ENCODE measurements at places on chromosomes 7 and 10.

DNA sequence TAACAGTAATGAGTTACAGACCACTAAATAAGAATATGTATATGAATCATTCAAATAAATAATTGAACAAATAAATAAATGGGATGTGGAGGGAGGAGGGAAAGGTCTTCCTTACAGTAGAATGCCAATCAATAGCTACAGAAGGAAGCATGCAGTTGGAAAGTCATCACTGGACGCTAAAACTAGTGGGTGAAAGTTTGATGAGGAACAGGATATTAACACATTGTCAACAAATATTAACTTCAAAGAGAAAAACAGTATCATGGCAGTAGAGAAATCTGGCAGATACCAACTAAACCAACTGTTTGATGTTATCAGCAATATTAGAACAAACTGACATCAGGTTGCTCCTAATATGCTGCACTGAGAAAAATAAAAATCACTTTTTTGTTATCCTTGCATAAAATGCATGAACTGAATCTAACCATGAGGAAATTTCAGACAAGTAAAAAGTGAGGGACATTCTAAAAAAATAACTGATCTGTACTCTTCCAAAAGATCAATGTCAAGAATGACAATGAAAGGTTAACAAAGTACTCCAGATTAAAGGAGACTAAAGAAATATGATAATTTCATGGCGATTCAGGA lies 94.1 kb downstream of the ZFAND4 start:
- DNase-seq = no peak

GRCh38 chr10:85720931-85721590 lies 645.5 kb downstream of the GRID1 start:
- no peak for DNase-seq

- no peak for DNase-seq
Observed at GRCh38 chr7:2411815-2412586, 8.6 kb downstream of the CHST12 start.

DNA sequence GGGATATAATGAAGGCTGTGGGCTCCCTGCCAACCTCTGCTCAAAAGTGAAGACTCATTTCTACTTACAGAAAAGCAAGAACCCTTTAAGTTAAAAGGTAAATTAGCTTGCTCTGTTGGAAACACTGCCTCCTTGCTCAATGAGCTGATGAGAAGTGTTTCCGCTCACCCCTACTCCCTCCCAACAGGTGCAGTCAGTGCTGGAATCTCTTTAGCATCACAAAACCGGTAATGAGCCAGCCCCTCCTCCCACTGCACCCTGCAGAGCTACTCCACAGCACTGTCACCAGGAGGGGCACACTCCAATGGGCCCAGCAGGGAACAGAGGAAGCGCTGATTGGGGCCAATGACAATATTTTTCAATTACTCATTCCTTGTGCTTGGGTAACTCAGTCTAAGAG lies 262.5 kb downstream of the TCERG1L start:
- DNase-seq = no peak
